ENCODE measurements at places on chromosomes 2 and 18.

- no peak for DNase-seq
Measured at GRCh38 chr2:8198766-8199382, 483.0 kb upstream of the ID2 start.

GRCh38 chr18:74413836-74414235 is 43.3 kb downstream of the DIPK1C start:
- no peak for DNase-seq

DNA sequence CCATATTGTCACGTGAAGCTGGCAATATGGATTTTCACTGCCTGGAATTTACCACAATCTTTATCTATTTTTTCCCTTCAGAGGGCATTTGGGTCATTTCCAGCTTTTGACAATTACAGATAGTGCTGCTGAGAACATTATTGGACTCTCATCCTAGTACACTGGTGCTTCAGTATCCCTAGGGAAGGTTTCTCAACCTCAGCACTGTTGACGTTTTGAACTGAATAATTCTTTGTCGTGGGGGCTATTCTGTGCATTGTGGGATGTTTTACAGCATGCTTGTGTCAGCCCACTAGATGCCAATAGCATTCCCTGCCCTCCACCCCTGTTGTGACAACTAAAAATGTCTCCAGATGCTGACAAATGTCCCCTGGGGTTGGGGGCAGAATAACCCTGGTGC is 185.7 kb downstream of the TPGS2 start:
- no peak for DNase-seq

DNA sequence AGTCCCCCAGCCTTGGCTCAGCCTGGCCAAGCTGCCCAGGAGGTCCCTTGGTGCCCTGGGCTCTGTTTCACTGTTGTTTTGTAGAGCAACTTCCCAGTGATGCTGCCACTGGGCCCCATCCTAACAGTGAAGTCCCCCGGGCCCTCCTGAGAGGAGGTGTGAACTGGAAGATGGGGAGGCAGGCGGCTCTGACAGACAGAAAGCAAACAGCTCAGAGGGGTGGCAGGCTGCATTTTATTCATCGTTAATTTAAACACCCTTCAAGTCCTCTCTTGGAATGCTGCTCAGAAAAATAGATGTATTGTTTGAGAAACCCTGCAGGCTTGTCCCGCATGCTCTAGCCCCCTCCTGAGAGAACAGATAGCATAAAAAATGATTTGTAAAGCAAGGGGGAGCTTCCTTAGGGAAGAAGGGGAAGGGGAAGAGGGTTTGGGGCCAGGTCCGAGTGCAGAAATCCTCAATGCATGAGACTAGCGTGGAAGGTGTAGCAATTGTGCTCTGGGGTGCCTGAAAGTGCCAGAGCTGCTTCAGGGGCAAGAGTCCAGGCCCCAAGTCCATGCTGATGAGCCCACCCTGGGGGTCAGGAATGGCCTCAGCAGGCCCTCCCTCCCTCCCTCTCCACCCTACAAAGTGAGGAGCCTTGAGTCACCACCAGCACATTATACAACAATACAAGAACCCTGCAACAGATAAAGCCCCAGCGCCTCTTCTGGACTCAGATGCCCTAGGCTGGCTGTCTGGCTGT is 113.6 kb downstream of the MSH2 start:
- no peak for DNase-seq

DNA sequence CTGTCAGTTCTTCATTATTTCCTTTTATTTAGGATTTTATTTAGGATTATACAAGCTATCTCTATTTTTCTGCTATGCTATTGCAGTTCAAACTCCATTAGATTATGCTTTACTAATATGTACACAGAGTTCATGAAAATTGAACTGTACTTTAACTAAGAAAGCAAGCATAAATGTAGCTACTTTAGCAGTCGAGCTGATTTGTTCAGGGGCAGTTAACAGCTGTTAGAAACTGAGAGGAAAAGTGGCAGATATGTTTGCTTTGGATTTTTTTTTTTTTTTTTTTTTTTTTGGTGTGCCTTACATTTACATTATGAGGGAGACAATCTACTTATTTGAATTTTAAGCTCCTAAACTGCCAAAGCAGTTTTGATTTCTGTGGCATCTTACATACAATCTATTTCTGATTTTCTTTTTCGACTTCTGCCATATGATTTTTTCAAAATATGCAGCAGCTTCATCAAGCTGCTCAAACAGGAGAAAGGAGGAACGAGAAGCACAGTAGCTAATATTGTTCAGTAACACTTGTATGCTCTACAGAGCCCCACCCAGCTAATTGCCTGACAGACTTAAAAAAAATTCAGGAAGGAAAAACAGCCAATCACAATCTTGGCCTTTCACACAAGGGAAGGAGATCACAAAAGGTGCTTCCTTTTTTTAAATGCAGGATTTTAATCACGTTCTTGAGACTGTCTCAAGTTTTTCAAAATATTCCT is 233.4 kb upstream of the SIX3 start:
- DNase-seq = no peak

DNA sequence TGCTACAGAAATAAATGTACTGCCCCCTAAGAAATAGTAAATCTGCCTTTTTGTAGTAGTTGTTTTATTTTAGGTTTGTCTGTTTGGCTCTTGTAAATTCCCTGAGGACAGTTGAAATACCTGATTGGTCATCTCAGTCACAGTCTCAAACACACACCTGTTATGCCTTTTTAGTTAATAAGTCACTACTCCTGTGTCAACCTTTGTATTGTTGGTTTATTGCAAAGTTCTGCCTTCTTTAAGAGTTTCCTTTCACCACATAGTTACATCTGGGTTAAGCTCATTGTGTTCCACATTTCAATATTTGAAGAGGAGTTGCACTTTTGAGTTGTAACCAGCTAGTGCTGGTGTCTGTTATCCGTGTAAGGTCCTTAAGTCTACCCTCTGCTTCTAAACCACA is 198.7 kb downstream of the CCDC85A start:
- DNase-seq = no peak

DNA sequence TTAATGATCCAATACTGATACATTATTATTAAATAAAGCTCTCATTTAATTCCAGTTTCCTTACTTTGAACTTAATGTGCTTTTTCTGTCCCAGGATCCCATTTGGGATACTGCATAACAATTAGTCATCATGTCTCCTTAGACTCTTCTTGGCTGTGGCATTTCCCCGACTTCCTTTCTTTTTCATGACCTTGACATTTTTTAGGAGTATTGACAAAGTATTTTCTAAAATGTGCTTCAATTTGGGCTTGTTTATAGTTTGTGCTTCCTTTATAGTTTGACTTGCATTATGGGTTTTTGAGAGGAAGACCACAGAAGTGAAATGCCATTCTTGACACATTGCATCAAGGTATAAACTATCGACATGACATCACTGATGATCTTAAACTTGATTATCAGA is 46.1 kb upstream of the KIF5C start:
- no peak for DNase-seq

- no peak for DNase-seq
Measured at GRCh38 chr2:67036444-67036843, 360.7 kb upstream of the ETAA1 start.

DNA sequence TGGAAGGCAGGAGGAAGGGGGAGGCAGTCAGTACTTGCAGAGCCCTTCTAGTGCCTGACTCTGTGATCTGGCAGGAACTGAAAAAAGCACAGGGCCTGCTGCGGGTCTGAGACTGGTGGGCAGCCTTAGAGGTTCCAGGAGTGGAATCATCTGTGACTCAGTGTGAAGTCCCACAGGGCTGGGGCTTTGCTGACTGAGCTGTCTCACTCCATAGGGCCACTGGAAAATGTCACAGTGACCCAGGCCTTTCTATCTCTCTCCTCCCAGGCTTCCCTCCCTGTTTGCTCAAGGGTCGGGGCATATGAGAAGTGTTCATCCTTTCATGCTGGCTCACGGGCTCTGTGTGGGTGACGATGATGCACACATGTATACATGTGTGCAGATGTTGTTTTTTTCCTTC is 47.1 kb upstream of the ZFP36L2 start:
- DNase-seq = no peak

DNA sequence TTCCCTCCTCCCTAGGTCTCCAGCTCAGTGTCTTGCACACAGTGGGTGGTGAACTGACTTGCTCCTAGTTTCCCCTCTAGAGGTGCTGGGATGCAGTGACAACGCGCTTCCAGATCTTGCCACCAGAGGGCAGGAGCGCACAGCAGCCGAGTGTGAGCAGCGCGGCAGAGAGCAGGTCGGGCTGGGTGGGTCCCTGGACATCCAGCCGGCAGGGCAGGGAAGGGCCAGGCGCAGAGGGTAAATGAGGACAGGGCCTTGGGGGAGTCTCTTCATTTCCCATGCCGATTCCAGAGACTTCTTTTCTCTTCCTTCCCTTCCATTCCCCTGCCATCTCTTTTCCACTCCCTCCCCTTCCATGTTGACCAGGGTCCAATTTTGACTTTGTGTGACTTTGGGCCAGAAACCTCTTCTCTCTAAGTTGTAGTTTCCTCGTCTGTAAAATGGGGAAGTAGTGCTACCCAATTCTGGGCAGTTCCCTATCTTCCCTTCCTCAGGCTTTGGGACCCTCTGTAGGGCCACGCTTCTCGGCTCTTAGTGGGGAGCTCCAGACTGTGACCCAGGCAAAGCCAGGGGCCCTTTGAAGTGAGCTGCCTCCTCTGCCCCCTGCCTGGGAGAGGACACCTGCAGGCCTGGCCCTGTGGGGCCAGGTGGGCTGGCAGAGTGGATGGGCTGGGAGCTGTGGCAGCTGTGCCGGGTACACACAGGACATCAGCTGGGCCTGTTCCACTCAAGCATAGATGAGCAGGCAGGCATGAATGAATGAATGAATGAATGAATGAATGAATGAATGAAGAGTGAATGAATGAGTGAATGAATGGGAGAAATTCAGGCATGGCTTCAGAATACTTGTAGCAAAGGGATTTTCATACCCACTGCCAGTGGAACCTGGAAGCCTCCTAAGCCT is 43.3 kb upstream of the TAF1B start:
- DNase-seq = peak; percentile 81

- DNase-seq = no peak
Measured at GRCh38 chr2:144747571-144747970, 227.7 kb upstream of the ZEB2 start.

DNA sequence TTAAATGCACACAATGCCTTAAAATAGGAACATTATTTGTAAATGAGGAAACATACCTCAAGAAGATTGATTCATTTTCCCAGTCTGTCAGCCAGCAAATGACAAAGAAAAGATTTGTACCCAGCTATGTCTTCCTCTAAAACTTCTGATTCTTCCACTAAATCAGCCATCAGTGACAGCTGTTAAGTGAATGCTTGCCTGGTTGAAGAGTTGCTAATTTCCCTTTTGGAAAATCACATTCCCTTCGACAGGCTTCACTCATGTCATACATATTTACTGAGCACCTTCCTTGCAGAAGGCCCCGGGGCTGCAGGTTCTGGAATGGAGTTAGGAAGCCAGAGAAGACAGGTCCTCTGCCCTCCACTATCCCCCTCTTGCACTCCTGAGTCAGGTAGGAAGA is 112.0 kb upstream of the SLC66A3 start:
- no peak for DNase-seq

GRCh38 chr2:236689981-236690380 is 120.4 kb downstream of the ACKR3 start:
- DNase-seq = no peak

- DNase-seq = no peak
Measured at GRCh38 chr2:182048621-182049020, 63.0 kb downstream of the PPP1R1C start.

DNA sequence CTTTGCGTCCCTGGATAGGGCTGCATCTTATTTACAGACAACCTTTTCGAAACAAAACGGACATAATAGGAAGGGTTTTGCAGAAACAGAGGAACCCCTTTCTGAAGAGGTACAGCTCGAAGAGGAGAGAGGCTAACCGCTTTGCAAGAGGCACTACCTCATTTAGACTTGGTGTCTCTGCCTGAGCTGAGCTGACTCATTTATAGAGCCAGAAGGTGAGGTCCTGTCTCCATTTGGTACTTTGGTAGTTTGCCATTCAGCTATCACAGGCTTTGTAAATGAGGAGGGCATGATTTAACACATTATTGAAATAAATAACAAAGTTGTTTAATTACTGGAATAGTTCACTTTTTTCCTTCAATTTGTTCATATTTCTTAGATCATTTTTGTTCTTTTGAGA is 2.2 kb upstream of the NXPH2 start:
- DNase-seq = no peak

- no peak for DNase-seq
Measured at GRCh38 chr2:202408546-202409140, 32.5 kb downstream of the BMPR2 start.

GRCh38 chr2:191276792-191277465 is 31.7 kb downstream of the MYO1B start:
- DNase-seq = no peak

DNA sequence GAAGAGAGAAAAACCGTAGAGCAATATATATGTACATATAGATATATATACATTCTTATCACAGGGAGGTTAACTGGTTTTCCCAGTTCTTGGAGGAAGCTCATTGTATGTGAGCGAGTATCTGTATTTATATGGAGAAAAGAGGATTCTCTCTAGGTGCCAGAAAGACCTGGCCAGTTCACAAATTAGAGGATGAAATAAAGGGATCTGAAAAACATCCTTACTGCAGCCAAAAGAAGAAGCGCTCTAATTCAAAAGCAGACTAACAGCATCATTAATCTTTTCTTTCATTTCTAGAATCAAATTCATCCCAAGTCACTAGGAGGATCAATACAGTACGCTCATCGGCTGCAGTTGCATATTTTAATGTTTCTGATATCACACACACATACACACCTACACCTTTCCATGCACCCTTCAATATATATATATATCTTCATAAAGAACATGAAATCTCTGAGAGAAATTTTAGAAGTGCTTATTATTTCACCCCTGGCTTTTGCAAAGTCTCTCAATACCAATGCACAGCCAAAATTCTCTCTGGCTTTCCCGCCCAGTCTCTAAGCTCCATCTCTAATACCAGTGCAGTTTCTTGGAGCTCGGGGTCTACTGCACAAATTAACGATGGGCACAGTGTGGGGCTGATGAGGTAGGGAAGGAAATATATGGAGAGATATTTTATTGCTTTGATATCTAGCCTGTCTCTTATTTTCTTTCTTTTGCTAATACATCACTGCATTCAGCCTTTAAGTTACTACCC is 731 bp downstream of the NRXN1 start:
- DNase-seq = no peak

DNA sequence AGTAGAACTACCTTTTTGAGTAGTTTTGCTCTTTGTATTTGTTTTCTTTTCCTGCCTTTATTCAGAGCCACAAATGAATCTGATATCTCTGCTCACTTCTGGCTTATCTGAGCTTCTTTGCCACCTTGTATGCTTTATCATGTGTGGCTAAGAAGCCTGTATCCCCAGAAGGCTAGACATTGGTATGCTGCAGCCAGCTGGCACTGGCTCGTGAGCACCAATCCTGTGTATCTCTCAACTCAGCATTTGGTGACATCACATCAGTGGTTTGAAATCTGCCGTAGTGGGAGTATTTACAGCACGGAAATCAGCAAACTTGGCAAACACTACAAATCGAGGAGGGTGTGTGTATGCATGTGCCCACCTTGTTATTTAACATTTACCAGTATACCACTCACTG is 183.7 kb upstream of the LHCGR start:
- no peak for DNase-seq

DNA sequence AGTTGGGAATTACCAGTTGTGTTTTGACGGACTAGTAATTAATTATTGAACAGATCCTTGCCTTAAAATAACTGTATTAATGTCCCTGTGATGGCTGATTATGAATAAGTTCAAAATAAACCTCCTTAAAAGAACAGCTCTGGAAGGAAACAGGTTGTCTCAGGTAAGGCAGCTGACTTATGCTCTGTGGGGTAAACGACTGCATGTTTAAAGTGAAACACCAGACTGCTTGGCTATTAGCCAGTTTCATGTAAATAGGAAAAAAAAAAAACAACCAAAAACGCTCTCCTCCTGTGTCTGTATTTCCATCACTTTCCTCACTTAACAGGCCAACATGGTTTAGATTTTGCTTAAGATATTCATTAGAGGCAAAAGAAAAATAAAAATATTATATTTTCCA is 243.6 kb downstream of the TMEM182 start:
- DNase-seq = no peak

Measured in renal pelvis (tissue), 12 donors.